ENCODE measurements at places on chromosomes 6 and 20.

DNA sequence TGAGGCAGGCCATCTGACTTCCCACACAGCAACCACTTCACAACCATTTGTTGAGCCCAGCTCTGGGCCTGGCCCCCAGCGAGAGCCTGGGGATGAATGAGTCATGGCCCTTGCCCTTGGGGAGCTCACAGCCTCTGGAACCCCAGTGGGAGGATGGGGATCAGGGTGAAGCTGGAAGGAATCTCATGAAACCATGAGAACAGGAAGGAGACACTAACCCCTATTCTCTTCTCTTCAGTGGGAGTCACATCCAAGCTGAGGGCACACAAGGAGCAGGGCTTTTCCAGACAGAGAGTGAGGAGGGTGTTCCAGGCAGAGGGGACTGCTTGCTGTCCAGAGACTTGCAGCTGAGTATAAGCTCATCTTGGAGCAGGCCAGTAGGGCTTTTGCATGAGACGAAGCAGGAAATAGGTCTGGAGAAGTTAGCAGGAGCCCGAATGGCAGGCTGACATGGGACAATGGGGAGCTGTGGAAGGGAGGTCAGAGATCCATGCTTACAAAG, 7.5 kb downstream of the FOXS1 start:
- DNase-seq, result no peak

DNA sequence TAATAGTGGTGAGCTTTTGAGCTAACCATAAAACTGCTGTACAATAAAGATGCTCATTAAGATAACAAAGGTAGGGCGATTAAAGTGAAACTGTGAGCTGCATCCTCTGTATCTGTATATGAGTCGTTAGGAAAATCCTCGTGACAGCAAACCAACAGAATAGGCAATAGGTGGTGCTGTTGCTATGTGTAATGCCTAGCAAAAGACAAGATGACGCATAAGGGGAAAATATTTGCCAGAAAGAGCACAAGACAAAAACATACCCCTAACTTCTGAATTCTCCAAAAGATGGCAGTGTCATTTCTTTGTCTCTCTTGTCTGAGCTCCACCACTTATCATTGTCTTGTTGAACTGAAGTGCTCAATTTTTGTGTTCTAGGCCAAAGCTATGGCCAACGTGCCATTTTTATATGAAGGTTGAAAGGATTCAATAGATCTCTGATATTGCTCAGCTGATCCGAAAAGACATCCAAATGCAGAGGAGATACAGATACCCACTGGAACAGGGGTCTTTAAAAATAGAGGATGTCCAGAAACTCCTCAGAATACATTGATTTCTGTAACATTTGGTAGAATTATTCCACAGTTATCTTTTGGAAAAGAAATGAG, 56.3 kb upstream of the ANKEF1 start:
- no peak for DNase-seq

- peak; percentile 47 for DNase-seq
Measured at GRCh38 chr20:37346236-37346534, 245 bp downstream of the SRC start.

- DNase-seq, result no peak
Measured at GRCh38 chr6:168196385-168196860, 117.4 kb upstream of the FRMD1 start.

- DNase-seq, result no peak
Measured at GRCh38 chr6:44657206-44657819, 269.8 kb downstream of the CDC5L start.

DNA sequence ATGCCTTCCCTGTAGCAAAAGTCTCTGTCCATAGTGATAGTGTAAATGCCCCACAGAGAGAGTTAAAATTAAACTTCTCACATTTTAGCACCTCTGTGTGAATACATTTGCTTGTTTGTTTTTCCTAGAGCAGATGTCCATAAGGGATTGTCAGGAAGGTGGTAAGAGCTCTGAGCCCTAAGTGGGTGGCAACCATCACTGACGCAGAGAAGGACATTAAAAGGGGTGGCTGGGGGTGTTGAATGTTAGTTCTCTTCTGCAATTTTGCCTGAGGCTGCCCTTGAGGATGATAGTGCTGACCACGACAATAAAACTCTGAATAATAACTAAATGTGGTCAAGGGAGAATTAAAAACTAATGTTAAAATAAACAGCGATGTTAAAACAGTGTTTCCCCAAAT, 174.3 kb upstream of the ID4 start:
- no peak for DNase-seq

GRCh38 chr6:6543181-6543879, 45.2 kb upstream of the LY86 start:
- no peak for DNase-seq

Data from GM12892 (cell line).